ENCODE measurements at places on chromosomes 2 and 18.

DNA sequence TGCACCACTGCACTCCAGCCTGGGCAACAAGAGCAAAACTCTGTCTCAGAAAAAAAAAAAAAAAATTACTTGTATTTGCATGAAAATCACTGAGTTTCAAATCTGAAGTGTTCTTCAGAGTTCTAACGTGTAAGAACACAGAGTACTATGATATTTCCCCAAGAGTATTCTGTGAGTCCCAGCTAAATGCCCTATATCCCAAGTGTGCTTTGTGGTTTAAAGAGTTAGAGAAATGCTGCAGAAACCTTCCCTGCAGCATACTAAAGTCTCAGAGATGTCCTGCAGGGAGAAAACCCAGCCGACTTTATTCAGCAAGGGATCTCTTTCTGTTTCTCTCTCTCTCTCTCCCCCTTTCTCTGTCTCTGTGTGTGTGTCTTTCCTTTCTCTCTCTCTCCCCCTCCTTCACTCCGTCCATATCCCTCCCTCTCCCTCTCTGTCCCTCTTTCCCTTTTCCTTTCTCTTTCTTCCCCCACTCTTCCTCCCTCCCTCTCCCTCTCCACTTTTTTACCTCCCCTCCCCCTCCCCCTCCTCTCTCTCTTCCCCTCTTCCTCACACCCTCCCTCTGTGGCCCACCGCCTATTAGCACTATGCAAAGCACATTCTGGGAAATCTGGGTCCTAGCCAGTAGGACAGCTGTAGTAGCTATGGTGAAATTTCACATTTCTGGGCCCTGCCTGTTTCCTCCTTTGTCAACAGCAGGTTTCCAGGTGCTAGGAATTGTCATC, 54.2 kb downstream of the ACTR2 start:
- no peak for DNase-seq

DNA sequence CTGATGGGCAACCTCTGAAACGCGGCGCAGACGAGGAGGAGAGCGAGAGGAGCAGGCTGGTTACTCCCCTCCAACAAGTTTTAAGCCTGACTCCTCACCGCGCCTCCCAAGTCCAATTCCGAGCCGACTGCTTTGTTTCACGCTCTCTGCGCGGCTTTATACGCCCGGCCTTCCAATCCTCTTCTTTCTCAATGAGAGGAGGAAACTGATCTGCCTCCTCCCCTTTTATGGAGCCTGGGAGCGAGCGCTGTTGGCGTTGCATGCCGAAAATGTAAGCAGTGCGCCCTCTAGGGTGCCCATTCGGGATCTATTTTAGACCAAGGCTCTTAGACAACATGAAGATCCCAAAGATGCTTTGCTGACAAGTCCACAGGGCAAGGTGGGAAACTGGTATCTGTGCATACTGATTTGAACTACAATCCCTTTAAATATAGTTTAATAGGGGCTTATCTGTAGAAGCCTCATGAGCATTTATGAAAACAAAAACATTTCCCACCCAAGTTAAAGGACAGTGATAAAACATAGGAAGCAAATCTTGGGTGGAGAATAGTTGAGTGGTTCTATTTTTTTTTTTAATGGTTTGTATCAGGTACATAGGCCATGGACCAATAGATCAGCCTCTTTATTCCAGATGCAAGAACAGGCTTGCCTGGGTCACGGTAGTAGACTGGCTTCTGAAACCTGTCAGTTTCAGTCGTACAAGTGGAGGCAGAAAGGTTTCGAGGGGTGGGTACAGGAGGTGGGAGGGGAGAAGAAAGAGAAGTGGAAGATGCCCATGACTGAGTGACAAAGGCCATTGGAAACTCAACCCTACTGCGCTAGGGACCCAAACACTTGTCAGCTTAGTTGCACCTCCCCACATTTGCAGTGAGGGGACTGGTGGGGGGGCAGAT, at the start of gene RND3:
Gene RND3 (minus strand): TSS at position 131 of the 893 bp plus-strand sequence. CDS start 250 bp downstream, outside the sequence.
- DNase-seq, result peak; percentile 98

DNA sequence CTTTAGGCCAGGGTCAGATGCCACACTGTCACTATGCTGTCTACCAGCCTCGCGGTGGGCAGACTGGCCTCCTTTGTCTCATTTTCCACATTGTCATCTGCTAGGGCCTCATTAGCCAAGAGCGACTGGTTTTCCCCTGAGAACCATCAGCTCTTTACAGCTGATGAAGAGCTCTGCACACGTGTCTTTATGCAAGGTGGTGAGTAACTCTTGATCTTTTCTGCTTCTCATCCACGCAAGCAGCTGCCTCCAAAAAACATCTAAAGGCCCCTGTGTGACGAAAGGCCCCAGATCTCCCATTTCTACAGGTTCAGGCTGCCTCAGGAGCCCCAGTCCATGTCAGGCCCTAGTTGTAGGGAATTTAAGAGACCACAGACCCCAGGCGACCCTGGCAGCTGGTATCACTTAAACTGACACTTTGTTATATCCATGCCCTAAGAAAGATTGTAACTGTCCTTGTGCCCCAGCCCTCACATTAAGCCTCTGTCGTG, 52.9 kb downstream of the DPYSL5 start:
- DNase-seq, result no peak

GRCh38 chr2:179861416-179862067, at the start of gene ZNF385B:
TSS of gene ZNF385B (minus strand) at chr2:179861612.
- no peak for DNase-seq

DNA sequence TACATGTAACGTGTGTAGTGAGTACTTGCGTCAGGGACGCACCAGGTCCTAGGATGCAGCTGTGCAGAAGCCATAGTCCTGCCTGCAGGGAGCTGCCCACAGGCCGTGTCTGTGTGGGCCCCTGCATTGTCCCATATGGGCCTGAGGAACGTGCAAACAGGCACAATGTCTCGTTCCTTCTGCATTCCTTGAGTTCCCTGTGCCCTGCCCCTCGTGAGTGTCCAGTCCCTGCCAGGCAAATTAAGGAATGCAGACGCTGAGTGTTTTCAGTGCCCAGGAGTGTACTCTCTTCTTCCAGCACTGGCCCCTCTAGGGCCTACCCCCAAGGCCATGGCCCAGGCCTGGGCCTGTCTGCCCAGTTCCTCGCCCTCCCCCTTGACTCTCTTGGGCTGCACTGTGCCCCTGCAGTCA, 61.8 kb downstream of the FAM168B start:
- DNase-seq, result no peak

- no peak for DNase-seq
Observed at GRCh38 chr18:54130631-54131030, 93.8 kb downstream of the MBD2 start.

DNA sequence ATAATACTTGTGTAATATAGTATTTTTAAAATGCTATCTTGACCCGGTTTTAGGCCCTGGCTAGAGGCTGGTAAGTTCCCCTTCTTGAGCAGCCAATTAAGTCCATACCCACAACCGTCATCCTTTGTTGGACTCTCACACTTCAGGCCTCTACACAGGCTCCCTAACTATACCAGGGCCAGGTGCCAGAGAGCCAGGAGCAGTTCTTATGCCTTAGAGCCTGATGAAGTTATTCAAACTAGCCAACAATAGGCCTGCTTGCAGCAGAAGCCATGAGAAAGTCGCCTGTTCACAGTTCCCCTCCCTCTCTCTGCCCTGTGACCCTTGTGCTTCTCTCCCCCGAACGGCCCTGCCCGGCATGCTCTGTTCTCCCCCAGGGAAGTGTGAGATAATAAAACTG, 454.2 kb upstream of the KLHL29 start:
- DNase-seq, result no peak

DNA sequence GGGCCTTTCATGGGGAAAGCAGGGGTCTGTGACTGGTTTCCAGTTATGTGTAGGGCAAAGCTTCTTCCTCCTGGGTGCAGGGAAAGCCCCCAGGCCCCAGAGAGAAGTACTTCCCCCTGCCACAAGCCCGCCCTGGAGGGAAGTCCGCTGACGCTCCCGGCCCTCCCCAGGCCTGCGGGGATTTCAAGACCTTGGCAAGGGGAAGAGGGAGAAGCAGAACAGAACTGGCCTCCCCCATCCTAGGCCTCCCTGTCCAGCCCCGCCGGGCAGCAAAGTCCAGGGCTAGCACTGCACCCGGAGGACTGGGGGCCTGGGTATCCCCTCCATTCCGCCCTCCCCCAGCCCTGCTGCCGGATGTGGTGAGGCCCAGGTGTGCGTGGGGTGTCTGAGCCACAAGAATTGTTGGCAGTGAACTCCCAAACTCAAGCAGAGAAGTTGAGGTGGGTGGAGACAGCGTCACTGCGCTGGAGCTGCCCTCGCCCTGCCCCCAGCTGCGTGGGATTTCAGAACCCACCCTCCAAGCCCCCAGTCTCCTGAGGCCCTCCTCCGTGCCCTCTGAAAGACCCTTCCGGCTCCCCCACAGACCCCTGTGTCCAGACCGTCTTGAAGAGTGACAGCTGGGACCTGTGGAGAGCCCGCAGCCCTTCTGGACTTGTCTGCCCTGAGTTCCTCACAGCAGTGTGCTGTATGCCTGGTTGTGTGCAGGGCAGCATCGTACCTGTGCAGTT, 1.1 kb upstream of the DUSP2 start:
- no peak for DNase-seq

DNA sequence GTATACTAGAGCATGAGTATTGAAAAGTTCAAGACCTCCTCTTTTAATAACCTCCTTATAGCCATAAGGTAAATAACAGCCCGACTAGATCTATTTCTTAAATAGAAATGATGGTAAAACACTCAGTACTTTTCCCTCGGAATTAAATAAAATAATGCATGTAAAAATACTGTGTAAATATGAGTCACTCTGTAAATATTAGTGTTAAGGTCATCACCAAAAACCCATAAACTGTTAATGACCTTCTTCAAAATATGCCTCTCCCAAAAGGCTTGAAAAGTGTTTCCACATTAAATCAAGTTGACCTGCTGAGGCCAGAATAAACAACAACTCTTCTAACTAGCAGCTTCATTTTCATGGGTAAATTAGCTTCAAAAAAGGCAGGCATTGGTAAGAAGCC, 25.3 kb upstream of the BZW1 start:
- no peak for DNase-seq

DNA sequence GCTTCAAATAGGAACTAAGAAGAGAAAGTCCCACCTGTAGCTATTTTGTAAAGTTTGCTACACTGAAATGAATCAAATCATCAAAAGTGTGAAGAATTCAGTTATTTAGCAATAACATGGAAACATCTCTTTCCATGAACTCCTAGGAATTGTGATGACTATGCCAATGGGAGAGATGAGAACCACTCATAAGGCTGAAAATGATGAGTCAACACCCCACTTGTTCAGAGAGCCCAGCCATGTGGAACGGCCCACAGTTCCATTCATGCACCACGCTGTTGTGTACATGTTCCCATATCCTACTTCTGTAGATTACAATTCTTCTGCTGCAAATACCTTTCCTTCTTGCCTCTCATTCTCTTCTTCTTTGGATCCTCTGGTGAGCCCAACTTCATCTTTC, 645.5 kb upstream of the ID2 start:
- no peak for DNase-seq

DNA sequence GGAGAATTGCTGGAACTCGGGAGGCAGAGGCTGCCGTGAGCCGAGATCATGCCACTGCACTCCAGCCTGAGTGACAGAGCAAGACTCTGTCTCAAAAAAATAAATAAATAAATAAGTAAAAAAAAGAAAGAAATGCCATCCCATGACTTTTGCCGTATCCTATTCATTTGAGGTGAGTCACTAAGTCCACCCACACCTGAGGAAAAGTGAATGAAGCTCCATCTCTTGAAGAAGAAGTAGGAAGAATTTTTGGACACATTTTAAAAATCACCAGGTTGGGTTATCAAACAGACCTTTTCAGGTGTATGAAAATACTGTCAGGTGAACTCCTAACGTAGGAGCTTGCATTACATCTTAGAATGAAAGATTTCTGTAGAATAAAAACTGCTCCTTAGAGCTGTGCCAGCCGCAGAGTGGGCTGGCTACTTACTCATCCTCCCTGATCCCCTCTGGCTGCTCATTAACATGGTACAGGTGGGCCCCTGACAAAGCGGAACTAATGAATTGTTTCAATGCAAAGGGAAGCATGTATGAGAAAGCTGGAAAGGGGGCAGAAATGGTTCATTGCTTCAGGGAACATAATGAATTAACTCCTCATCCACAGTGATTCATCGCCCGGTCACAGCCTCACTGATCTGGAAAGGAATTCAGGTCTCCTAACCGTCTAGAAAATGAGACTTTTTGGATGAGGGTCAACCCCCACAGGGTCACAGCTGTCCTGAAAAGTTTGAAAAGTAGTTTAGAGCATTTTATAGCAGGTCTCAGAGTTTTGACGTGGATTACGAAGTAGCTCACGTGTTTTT, 191.4 kb downstream of the SPP2 start:
- no peak for DNase-seq

- no peak for DNase-seq
Observed at GRCh38 chr2:11467129-11467649, 1.2 kb upstream of the E2F6 start.

DNA sequence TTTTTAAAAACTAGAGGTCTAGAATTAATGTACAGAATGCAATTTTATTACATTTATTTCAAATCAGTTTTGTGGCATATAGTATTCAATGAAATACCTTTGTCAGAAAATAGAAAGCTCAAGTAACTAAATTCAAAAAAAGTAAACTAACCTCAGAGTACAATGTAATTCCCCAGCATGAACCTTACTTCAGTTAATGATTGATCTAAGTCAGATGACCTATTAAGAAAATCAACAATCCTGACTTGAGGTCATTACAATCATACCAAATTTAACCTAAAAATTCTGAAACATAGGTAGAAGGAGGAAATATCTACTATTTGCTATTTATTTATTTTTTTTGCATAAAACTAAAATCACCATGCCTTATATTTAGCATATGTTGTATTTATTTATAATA, 142.9 kb downstream of the CCDC102B start:
- no peak for DNase-seq
